Activated CD4-positive, alpha-beta T cell treated with anti-CD3 and anti-CD28 coated beads for 36 hours (primary cell): ENCODE measurements at places on chromosomes 3 and 15.

DNA sequence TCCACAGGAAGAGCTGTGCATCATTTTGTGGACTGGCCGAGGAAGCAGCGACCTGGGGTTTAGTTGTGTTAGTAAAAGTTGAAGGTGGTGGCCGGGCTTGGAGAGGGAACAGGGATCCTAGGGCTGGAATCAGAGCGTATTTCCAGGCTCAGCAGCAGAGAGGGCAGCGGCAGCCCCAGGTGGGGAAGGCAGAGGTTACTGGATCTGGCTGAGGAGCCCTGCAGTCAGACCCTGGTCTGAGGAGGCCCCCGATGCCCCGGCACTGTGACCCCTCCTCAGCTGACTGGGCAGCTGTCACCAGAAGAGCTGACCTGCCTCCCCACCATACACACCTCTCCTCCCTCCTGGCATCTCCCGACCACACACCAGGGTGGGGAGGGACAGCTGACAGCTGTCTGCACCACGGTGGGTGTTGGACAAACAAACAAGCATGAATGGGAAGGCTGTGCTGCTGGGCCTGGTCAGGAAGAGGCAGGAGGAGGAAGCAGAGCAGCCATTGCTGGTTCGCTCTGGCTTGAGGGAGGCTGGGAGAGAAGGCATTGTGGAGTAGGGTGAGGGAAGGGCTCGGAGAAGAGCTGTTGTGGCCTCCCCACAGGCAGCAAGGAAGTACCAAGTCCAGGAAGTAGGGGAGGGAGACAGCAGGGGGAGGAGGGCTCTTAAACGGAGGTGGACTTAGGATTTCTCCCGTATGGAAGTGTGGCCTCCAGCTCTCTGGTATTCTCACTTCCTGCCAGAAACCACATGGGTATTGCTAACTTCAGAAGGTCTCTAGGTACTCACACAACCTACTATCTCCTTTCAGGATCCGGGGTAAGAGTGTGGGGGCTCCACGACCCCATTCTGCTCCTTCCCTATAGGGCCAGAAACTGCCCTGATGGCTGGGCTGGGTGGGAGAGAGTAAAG lies 49.5 kb upstream of the HACD2 start:
- no peak for DNase-seq
- H3K4me3 ChIP-seq, result no peak overlapping the region
- H3K27ac ChIP-seq, result no peak overlapping the region
- peaks cover 4% of the 10 kb centered on the region for H3K36me3 ChIP-seq

- peak overlapping the region; percentile 55 for H3K27ac ChIP-seq
- DNase-seq, result no peak
- no peaks in the 10 kb centered on the region for H3K36me3 ChIP-seq
- peaks cover 32% of the 10 kb centered on the region for H3K4me1 ChIP-seq
Measured at GRCh38 chr3:107942951-107943749, 147.7 kb downstream of the CD47 start.

GRCh38 chr3:72031581-72031980 lies 246.6 kb upstream of the PROK2 start:
- H3K27ac ChIP-seq, result no peak overlapping the region
- H3K4me1 ChIP-seq, result peaks cover 24% of the 10 kb centered on the region
- no peaks in the 10 kb centered on the region for H3K36me3 ChIP-seq
- peaks cover 6% of the 10 kb centered on the region for H3K27me3 ChIP-seq
- H3K4me3 ChIP-seq, result no peak overlapping the region

- H3K36me3 ChIP-seq, result no peaks in the 10 kb centered on the region
- DNase-seq, result no peak
- H3K4me3 ChIP-seq, result no peak overlapping the region
Measured at GRCh38 chr3:117873249-117873600, 1161.4 kb downstream of the IGSF11 start.

- no peak overlapping the region for H3K4me3 ChIP-seq
- H3K27ac ChIP-seq, result peak overlapping the region; percentile 80
- no peak for DNase-seq
- H3K36me3 ChIP-seq, result peaks cover 65% of the 10 kb centered on the region
- H3K4me1 ChIP-seq, result peaks cover 40% of the 10 kb centered on the region
- H3K27me3 ChIP-seq, result no peaks in the 10 kb centered on the region
Measured at GRCh38 chr3:37324131-37324530, 149.7 kb upstream of the LRRFIP2 start.

GRCh38 chr3:29348316-29348715 lies 67.4 kb downstream of the RBMS3 start:
- no peak overlapping the region for H3K4me3 ChIP-seq
- no peak overlapping the region for H3K27ac ChIP-seq
- H3K36me3 ChIP-seq, result no peaks in the 10 kb centered on the region
- H3K4me1 ChIP-seq, result no peaks in the 10 kb centered on the region
- H3K27me3 ChIP-seq, result no peaks in the 10 kb centered on the region

DNA sequence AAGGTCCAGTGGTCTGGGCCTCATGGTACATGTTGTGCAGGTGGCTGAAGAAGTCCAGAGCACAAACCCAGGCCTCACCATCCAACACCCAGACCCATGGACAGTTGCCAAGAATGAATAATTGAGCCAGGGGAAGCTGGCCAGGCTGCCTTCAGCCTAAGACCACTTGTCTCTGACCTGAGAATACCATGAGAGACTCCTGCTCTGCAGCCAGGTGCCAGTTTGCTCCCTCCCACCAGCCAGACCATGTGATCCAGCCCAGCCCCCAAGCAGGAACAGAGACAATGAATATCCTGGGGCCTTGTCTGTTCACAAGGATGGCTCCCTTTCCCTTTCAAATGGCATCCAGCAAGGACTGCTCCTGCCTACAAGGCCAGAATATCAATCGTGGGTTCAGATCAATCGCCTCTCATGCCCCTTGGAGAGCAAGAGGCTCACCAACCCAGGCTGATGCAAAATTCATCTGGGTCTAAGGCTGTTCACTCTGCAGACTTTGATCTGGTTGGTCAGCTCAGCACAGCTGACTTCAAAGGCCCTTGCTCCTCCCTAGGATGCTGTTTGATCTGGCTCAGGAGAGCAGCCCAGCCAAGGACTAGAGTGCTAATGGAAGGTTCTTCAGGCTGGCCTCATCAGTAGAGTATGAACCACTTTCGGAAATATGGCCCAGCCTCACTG lies 13.4 kb downstream of the TRAIP start:
- peaks cover 17% of the 10 kb centered on the region for H3K36me3 ChIP-seq
- no peak overlapping the region for H3K4me3 ChIP-seq
- no peak for DNase-seq
- no peaks in the 10 kb centered on the region for H3K27me3 ChIP-seq

DNA sequence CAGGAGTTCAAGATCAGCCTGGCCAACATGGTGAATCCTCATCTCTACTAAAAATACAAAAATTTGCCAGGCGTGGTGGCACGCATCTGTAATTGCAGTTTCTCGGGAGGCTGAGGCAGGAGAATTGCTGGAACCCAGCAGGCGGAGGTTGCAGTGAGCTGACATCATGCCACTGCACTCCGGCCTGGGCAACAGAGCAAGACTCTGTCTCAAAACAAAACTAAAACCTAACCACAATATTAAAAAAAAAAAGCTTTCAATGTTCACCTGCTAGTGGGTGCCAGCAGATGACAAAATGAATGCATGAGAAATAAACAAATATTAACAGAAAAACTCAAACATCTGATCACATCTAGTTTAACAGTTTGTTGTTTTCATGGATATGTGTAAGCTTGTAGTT lies 9.0 kb downstream of the SLC24A1 start:
- no peaks in the 10 kb centered on the region for H3K27me3 ChIP-seq
- H3K4me3 ChIP-seq, result no peak overlapping the region
- H3K4me1 ChIP-seq, result peaks cover 10% of the 10 kb centered on the region
- H3K27ac ChIP-seq, result no peak overlapping the region

GRCh38 chr15:59208613-59209249 lies 2.1 kb downstream of the LDHAL6B start:
- DNase-seq, result no peak
- no peak overlapping the region for H3K4me3 ChIP-seq
- H3K27me3 ChIP-seq, result no peaks in the 10 kb centered on the region
- no peak overlapping the region for H3K27ac ChIP-seq
- no peaks in the 10 kb centered on the region for H3K36me3 ChIP-seq
- no peaks in the 10 kb centered on the region for H3K4me1 ChIP-seq

DNA sequence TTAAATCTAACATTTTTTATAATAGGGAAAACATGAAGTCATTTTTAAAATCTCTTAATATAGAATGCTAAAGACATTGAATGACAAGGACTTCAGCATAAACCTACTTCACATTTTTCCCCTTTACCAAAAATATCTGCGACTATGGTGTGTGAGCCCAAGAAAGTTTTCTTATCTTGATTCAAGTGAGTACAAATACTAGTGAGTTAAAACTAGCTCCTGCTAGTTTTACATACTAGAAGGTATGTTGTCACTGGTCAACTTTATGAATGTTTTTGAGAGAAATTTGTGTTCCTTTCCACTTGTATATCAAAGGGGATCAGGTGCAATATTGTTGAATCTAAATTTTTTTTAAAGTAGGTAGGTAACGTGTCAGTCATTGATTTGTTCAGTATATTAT lies 152.4 kb upstream of the CGNL1 start:
- no peak for DNase-seq
- no peaks in the 10 kb centered on the region for H3K36me3 ChIP-seq
- no peak overlapping the region for H3K27ac ChIP-seq
- H3K4me3 ChIP-seq, result no peak overlapping the region

- no peaks in the 10 kb centered on the region for H3K36me3 ChIP-seq
- no peak overlapping the region for H3K4me3 ChIP-seq
- H3K4me1 ChIP-seq, result peaks cover 13% of the 10 kb centered on the region
- no peak overlapping the region for H3K27ac ChIP-seq
Measured at GRCh38 chr3:61564395-61565059, 3.2 kb downstream of the PTPRG start.

GRCh38 chr3:71944482-71945065 lies 159.6 kb upstream of the PROK2 start:
- no peak overlapping the region for H3K4me3 ChIP-seq
- no peak for DNase-seq
- H3K36me3 ChIP-seq, result no peaks in the 10 kb centered on the region
- H3K27me3 ChIP-seq, result peaks cover 2% of the 10 kb centered on the region
- H3K4me1 ChIP-seq, result no peaks in the 10 kb centered on the region
